ENCODE measurements at places on chromosomes 3 and 15.
A peak's percentile ranks its signal among the peaks of the same experiment; 100 is the strongest.

DNA sequence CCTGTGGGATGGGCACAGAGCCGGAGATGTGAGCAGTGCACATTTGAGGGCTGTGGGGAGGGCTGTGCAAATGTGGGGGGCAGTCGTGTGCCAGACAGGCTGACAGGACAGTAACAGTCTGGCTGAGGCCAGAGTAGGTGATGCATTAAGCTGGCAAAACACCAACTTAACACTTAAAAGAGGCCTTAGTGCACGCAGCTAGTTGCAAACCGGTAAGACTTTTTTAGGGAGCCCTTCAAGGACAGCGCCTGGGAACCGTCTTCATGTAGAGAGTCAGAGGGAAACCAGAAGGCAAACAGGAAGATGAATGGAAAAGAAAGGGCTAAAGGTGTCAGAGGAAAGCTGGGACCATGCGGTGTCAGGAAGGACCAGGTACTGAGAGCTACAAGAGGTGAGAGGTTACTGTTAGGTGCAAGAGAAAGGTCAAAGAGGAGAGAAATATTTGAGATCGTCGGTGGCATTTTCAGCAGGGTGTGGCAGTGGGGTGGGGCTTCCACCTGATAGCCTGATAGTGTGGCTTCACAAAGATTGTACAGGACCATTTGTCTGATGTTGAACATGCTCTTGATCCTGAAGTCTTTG lies 30.0 kb upstream of the CHD2 start:
- DNase-seq, result peak; percentile 44

GRCh38 chr3:61857297-61857696 lies 295.9 kb downstream of the PTPRG start:
- no peak for DNase-seq

- DNase-seq, result peak; percentile 31
Measured at GRCh38 chr3:30203301-30203700, 403.1 kb upstream of the TGFBR2 start.

DNA sequence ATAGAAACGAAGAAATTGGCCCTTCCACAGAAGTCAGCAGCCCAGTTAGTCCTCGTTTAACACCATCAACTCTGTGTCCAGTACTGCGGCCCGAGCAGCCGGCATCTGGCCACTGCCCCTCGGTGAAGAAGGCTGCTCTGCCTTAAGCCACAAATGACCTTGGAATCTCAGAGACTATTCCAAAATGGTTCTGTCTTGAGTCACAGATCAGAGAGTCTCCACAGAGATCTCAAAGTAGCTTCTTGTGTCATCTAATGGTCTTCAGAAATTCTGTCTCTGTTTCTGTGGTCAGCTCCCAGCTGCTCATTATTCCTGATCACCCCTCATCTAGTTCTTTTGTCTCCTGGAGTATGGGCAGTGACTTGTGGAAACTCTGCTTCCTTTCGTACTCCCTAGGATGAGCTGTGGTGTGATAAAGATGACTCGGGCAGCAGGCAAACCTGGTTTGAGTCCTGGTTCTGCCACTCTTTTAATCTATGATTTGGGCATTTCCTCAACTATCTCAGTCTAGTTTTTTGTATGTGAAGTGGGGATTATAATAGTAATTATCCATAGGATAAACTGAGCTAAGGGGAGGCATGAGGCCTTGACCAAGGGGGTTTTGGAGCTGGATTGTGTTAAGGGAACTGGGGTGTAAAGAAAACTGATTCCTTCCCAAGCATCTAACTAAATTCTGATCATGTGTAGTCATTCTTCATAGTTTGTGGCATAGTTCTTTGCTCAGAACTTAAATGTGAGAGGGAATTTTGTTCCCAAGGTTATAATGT lies 22.6 kb downstream of the CRTC3 start:
- no peak for DNase-seq
